ENCODE measurements at places on chromosomes 7 and 10.

GRCh38 chr7:1591396-1591795, 21.6 kb upstream of the PSMG3 start:
- DNase-seq: no peak

DNA sequence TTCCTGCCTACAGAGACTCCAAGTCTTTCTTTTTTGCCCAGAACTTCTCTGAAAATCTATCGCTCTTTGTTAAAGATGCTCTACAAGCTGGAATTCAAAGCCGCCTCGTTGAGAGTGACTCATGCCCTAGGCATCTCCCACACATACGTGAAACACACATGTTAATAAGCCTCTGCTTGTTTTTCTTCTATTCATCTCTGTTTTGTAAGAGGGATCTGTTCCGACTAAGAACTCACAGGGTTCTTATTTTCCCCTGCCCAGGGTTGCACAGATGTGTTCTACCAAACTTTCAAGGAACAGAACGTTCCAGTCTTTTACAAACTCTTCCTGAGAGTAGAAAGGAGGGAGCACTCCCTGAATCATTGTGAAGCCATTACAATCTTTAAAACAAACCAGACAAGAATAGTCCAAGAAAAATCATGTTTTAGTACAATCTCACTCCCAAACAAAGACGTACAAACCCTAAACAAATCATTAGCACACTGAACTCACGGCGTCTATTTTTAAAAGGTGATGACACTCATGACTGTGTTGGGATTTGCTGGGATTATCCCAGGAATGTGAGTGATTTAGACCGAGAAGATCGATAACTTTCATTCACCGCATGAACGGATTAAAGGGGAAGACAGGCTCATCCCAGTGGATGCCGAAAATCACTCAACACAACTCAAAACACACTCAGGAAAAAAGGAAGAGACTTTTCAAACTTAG, 55.3 kb upstream of the INPP5A start:
- no peak for DNase-seq

DNA sequence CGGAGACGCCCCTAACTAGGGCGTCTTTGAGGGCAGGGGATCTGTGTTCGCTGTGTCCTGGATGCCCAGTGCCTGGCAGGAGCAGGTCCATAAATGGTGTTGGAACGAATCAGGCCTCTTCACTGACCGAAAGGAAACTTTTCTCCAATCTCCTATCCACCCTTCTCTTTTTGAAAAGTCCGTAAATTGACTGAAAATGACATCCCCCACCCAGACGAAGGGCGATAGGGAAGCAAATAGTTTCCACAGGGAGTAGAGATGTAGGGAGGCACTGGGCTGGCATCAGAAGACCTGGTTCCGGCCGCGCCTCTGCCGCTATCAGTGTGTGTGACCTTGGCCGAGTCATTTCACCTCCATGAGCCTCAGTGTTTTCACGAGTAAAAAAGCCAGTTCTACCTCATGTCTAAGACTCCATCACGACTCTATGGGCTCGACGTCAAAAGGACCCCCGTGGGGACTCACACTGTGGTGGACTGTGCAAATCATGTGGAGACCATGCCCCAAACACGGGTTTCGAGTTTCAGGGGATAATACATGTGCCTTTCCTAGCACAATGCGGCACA, 497 bp upstream of the RAB11FIP2 start:
- no peak for DNase-seq

DNA sequence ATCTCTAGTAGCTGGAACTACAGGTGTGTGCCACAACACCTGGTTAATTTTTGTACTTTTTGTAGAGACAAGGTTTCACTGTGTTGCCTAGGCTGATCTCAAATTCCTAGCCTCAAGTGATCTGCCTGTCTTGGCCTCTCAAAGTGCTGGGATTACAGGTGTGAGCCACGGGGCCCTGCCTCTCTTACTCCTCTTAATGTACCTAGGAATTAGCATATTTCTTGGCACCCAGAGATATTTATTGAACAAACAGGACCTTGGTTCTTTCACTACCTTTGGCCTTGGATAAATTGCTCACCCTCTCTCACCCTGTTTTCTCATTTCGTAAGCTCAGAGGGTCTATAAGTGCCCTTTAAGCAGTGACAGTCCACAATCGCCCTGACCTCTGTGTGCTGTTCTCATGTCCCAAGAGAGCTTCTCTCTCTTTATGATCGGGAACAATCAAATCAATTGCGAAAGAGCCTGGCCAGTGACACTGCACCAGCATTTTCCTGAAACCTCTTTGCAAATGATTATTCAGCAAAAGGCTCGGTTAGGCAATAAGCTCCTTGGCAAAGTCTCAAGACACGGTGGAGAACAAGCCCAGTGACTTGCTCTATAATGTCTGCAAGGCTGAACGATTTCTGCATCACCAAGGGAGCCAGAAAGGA, 117.7 kb downstream of the APBB1IP start:
- DNase-seq: no peak

DNA sequence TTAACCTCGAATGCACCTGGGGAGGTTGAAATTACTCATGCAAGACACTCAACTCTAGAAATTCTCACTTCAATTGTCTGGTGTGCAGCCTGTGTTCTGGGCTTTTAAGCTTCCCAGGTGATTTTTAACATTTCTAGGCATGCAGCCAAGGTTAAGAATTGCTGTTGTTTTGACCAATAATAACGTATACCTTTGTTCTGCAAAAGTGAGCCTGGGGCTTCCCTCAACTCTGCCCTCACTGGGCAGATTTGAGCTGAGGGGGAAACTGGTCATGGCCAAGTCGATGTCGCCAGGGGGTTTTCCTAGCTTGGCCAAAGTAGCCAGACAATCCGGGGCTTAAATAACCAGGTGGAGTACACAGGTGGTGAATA, 568 bp downstream of the PRSS2 start:
- no peak for DNase-seq

Data from stimulated activated CD8-positive, alpha-beta memory T cell treated with anti-CD3 and anti-CD28 coated beads, Interleukin-15, amount 100 ng/mL, for 4 hours (primary cell).